ENCODE measurements at places on chromosomes 11 and 22.

- no peak for DNase-seq
Observed at GRCh38 chr11:92046103-92046502, 178.5 kb upstream of the FAT3 start.

DNA sequence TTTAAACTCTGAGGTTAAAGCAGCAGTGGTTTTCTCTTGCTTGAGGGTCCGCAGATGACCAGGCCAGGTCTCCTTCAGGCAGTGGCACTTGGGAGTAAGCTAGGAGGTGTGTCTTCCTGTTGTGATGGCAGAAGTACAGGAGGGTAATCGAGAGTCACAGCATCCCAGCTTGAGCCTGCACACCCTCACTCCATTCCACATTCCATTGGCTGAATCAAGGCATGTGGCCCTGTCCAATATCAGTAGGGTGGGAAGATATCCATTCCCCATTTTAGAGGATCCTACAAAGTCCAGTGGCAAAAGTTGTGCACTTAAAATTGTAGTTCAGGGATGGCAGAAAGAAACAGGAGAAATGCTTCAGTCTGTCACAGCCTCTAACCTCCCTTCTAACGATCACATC lies 23.3 kb downstream of the OSBP2 start:
- DNase-seq, result no peak

DNA sequence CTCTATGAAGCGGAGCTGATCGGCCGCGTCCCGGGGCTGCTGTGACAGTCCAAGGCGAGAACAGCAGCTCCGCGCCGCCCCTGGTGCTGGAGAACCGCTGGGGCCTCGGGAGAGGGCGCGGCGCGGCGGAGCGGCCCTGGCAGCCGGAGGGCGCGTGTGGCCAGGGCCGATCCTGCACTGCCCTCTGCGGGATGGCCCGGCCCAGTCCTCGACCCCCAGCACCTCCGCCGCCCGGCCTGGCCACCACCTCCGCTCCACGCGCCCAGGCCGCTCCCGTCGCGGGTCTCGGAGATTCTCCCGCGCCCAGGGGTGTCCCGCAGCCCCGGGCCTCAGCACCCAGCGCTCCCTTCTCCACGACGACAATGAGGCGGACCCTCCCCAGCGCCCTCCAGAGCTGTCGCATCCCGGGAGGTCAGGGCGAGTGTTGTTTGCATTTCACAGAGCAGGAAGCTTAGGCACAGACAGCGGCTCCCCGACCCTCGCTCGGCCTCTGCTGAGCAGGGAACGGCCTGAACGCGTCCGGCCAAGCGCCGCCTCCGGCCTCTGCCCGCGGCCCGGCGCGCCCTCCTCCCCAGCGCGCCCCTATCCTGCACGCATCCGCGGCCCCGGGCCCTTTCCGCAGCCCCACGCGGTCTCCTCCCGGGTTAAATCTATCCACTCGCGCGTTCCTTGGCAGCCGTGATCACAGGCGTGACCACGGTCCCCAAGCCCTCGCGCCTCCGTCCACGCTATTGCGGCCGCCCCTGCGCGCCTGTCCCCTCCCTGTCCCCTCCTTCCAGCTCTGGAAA lies 109.7 kb downstream of the WNT7B start:
- DNase-seq, result no peak

DNA sequence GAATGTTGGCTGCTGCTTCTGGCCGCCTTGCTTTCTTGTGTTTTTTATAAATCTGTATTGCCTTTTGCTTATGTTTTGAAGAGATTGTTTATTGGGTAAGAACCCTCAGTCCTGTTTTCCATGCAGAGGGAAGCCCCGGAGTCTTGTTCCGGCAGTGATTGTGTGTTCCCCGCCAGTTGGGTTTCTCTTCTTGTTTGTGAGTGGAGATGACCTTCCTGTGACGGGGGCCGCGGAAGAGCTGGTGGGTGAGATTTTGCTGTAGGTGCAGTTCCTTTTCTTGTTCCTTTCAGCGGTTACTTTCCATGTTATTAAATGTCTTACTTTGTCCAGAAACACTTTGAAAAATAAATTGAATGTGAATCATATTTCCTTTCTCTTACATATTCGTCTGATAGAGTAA lies 8.3 kb downstream of the TBC1D22A start:
- DNase-seq, result no peak

- no peak for DNase-seq
Observed at GRCh38 chr22:19146215-19146968, 1.9 kb upstream of the ESS2 start.

DNA sequence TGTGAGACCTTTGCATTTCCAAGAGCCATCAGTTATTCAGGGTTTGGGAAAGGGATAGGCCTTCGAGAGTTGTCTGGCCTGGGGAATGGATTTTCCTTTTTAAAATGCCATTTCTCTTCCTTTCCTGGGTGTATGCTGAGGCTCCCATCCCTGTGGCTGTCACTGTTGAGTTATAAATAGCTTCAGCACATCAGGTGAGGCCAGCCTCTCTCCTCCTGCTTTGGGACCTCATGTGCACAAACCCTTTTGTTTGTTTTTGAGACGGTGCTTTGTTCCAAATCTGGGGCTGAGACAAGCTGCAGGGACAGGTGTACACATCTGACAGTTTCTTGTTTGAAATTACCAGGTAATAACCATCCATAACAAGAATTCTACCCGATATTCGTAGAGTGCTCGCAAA lies 1.3 kb downstream of the TEF start:
- no peak for DNase-seq

DNA sequence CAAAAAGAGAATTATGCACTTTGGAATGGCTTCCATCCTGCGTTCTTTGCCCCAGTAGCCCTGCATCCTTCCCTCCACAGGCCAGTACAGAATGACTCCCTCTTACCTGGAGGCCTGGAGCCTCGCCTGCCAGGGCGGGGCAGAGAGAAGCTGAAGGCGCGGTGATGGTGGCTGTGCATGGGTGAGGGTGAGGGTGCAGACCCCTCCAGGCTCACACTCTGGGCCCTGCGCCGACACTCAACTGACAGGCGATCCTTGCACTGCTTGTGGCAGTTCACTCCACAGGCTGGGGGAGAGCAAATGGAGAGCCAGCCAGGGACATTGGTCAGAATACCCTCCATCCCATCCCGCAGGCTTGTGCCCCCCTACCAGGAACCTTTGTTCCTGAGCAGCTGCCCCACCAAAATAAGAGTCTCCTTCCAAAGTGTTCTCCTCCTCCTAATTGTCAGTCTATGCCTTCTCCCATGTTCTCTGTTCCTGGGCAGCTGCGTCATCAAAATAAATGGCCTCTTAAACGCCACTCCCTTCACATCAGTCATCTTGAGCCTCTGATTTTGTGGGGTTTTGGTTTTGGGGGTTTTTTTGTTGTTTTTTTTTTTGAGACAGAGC lies 5.9 kb upstream of the NRXN2 start:
- no peak for DNase-seq

- no peak for DNase-seq
Observed at GRCh38 chr11:64592656-64593055, 1.6 kb downstream of the SLC22A12 start.

- no peak for DNase-seq
Observed at GRCh38 chr11:60981515-60981914, 10.0 kb downstream of the CD6 start.

GRCh38 chr11:289398-289711 lies 429 bp downstream of the PGGHG start:
- no peak for DNase-seq

DNA sequence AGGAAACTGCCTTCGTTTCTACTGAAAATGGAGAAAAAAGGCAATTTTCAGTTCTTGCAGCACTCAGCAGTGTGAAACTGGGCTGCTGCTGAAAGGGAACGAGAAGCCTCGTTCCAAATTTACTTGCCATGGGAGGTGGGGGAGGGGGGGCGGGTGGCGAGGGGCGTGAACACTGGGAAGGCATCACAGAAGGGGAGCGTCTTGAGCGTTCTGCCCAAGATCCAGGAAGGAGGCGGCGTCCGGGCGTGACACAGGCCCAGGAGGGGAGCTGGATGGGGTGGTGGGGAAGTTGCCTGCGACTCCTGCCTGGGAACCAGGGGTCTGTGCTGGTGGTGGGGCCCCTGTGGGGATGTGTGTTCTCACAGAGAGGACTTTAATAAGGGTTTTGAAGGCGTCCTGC lies 213.5 kb downstream of the CTTN start:
- DNase-seq, result no peak

DNA sequence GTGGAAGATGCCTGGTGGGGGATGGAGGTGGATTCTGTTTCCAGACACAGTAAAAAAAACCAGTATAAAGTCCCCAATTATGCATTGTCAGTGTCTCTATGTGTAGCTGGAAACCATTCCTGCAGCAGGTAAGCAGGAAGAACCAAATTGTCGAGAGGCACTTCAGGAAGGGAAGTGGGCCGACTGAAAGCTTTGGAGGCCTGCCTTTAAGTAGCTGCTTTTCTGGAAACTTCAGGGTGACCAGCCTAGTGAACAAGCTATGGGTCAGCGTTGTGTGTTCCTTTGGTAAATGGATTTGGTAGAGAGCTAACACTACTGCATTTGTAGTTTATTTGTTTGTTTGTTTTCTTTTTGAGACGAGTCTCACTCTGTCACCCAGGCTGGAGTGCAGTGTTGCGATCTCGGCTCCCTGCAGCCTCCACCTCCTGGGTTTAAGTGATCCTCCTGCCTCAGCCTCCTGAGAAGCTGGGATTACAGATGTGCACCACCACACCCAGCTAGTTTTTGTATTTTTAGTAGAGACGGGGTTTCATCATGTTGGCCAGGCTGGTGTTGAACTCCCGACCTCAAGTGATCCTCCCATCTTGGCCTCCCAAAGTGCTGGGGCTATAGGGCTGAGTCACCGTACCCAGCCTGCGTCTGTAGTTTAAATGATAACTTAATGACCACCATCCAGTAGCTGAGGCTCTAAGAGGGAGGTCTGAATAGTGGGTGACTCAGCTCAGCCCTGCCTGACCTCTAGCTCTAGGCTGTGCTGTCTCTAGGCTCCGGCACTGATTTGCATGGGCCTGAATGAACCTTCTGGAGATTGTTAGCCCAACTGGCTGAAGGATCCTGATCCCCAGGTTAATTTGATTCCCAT lies 12.8 kb downstream of the PTPRJ start:
- no peak for DNase-seq

DNA sequence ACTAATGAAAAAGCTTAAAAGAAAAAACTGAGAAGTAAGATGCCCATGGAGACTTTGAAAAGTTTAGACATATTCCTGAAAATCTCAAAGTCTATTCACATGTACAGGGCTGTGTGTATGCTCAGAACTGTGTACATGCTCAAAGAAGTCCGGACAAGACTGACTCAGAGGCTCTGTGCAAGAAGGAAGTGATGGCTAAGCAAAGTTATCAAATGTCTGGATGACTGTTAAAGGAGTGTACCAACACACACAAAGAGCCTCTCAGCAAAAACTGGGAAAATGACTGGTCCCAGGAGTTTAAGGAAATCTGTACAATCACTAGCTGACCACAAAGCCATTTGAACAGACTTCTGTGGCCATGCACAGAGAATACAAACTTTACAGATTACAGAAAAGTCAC lies 33.1 kb upstream of the ARHGAP32 start:
- DNase-seq, result peak; percentile 13

DNA sequence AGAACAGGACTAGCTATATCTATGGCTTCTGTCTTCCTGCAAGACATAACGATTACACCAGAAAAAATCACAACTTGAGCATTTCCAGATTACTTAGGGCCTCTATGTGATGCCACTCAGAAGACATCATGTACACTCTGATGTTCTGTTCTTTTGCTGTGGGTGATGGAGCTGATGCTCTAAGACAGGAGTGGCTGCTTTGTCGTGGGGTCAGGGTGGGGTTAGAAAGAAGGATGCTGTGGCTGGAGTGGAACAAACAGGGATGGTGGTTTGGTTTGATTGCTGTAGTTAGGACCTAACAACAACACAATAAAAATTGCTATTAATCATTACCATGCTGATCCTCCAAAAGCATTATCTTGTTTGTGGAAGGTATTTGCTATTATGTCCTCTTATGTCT lies 120.3 kb upstream of the ARHGAP20 start:
- DNase-seq, result no peak

Data from AG04450 (cell line).